COLO829 (cell line): ENCODE measurements at places on chromosomes 16 and 17.

DNA sequence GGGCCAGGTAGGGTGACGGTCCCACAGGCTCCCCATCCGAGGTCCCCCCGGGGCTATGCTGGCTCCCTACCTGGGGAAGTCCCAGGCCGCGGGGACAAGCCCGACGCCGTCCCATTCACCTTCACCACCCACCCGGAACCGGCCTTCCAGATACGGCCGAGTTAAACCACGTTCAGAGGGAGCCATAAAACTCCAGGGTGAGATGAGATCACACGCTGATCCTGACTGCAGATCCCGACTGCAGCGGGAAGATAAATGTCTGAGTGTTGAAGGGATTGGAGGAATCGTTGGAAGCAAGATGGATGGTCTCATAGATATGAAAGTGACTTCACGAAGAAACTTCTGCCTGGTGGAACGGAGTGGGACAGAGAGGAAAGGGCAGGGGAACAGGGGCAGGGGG, 13.6 kb upstream of the C1QTNF8 start:
- DNase-seq: no peak

- no peak for DNase-seq
Observed at GRCh38 chr17:56543280-56543679, 50.2 kb upstream of the NOG start.

GRCh38 chr17:1203111-1203966, 23.6 kb upstream of the ABR start:
- peak; percentile 83 for DNase-seq

- DNase-seq: no peak
Observed at GRCh38 chr16:15648135-15648730, 1.8 kb upstream of the NDE1 start.

DNA sequence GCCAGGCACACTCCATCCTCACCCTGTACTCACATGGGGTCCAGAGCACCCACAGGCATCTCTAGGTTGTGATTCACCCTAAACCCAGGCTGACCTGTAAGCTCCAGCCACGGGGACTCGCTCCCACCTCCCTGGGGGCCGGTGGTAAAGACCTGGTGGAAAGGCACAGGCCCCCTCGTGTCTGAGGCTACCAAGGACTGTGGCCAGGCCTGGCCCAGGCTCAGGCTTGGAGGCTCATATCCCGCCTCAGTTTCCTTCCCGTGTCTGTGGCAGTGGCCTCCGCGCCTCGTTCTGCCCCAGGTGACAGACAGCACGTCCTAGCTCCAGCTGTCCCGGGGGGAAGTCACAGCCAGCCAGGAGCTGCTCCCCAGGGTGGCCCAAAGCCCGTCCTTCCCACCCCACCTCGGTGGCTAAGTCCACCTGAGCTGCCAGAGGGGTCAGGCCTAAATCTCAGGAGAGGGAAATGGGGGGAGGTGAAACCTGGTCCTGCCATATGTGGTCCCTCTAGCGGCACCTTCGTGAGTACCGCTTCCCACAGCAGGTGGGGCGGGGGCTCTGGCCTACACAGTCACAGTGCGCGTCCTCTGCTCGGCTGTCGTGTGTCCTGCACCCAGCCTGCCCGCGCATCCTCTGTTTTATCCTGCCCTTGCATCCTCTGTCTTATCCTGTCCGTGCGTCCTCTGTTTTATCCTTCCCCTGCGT, 12.6 kb downstream of the CDH15 start:
- no peak for DNase-seq

DNA sequence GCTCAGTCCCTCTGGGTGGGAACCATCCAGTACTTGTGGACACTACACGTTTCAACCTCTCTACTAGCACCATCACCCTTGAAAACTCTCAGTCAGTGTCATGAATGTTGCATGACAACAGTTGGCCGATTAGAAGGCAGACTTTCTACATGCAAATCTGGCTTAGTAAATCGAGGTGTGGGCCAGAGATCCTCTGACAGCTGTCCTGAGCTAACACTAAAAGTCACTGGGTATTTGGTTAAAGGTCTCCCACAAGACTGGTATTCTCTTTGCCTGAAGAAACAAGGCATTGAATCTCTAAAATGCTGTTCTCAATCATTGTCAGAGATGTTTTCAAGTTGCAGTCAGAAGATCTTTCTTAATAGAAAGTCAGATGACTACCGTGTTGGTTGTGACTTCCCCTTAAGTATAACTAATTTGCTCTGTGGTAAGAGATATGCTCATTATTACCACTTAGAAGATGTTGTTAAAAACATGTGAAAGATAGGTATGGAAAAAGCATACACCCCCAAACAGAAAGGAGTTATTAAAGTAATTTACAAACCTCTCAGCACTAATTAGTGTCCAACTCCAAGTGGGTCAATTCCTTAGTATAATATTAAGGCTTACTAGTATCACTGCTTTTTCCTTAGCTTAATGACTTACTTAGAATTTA, 62.3 kb downstream of the WNT3 start:
- no peak for DNase-seq

DNA sequence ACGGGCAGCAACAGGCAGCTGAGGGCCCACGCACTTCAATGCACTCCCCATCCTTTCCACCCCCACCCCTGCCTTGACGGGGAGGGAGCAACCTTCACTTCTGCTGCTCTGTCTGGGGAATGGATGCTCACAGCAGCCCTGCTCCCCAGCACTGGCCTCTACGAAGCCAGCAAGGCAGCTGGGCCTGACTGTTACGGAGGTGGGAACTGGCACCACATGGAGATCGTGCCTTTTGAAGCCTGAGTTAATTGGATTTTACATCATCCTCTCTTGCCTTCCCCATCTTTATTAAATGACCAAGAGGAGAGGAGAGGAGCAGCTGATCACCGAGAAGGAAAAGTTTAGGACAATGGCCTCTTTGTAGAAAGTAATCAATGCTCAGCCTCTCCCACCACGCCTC, 187.0 kb upstream of the RPL38 start:
- DNase-seq: peak; percentile 27

- DNase-seq: no peak
Observed at GRCh38 chr16:48180868-48181480, 25.2 kb upstream of the ABCC12 start.

DNA sequence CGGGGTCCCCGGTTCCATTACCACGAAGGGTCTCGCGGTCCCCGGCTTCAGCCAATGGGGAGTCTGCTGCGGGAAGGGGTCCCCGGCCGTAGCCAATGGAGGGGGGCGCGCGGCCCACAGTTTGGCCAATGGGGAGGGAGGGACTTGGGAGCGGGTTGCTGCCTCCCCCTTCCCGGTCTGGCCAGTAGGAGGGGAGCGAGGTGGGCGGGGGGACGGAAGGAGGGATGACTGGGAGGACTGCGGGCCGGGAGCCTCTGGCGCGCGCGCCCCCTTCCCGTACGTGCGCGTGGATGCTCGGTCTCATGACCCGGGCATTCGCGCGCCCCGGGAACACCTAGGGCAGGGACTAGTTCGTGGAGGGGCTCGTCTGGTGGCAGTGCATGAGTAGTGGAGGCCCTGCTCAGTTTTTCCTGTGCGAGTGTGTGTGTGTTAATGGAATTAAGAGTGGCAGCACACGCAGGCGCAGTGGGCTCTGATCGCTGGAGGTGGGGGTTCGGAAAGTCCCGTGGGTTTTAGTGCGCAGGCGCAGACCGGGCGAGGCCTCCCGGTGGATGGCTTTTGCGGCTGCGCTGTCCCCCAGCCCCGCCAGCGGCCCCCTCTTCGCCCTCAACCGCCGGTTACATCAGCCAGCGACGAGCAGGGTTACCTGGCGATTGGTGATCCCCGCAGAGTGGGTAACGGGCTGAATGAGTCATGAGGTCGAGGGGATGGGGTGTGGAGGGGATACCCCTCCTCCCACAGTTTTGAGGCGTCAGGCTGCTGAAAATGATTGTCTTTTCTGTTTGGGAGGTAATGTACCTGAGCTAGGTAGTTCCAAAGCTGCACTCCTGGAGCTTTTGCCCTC, 1.3 kb downstream of the ATXN2L start:
- peak; percentile 92 for DNase-seq

GRCh38 chr17:59631276-59631675, 11.6 kb downstream of the CLTC start:
- no peak for DNase-seq

DNA sequence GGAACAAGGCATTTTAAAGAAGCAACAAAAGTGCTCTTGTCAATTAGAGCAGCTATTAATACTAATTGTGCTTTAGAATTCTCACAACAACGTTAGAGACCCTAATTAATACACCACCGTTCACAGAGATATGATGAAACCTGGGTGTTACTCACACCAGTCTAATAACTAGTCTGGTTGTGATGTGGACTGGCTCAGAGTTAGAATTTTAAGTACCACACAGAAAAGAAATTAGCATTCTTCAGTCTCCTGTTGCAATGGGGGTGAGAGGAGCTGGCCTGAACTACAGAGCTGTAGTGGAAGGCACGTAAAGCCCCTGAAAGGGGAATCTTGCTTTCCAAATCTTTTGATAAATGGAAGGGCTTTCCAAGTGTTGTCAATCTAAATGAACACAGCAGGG, 240.8 kb upstream of the TOX3 start:
- DNase-seq: no peak

DNA sequence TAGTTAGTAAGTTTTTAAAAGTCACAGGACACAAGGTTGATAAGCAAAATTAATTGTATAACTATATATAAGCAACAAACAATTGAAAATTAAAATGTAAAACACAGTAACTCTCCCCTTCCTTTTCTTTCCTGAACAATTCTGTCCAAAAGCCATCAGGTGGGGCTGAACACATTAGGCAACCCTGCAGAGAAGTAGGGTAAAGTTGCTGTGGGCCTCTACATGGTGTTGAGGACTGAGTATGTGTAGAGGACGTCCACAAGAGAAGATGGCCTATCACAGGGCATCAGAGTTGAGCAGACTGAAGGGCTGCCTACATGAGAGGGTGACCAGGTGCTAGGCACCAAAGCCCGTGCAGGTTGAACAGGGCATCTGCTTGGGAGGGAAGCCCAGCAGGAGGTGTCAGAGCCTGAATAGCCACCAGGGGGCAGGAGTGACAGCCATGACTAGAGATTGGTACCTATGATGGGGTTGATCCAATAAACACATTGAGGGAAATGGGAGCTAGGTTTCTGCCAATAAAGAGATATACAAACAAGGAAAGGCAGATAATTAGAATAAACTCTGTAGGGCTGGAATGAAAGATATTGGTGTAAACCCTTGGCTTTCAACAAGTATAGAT, 415.1 kb downstream of the NPIPA8 start:
- DNase-seq: peak; percentile 19

DNA sequence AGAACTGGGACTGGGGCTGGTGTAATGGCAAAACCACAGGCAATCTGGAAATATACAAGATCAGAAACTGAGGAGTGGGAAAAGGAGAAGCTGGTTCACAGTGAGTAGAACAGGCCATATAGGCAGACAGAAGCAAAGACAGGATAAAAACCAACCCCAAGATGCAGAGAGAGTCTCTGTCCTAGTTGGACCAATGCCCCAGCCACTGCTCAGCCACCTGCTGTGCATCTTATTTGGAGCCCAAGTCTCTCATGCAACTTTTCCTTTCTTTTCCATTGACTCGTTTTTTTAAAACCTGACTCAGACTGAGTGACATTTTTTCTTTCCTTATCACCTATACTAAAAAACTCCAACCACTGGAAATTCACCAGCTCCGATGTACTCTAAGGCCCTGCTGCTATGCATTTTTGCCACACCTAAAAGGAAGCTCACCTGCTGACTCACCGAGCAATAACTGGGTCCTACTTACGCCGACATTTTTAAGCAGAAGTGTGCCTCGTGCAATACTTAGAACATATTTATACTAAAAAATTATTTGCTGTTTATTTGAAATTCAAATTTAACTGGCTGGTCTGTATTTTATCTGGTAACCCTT, 100.8 kb upstream of the XYLT1 start:
- DNase-seq: no peak

DNA sequence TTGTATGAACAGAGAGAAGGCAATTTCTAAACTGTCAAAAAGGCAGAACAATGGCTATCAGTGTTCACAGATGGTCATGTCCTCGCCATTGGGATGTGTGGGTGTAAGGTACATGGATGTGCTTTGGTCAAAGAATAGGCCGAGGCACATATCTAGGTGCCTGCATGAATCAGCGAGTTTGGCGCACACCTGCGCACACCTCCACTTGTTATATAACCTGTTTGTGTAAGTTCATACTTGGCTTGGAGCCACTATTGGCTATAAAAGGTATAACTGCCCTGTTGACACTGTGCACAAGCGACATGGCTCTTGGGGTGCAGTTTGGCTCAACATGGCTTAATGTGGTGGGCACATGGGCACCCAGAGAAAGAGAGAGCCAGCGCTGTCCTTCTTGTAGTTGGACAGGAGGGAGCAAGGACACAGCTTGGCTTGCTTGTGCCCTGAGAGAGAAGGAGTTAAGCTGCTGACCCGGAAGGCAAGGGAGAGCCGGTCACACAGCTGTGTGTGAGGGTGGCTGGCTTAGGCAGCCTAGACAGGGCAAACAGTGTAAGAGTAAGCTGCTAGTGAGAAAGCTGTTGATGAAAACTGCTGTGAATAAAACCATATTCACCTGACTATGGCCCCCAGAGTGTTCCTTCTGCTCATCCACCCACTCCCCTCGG, 499.1 kb downstream of the KCNJ2 start:
- DNase-seq: no peak

GRCh38 chr17:42184713-42185620, at the start of gene HCRT:
TSS of gene HCRT (minus strand) at chr17:42185452. CDS start at chr17:42185365, 87 bp downstream.
- no peak for DNase-seq

GRCh38 chr17:79090443-79091225, 16.0 kb downstream of the ENGASE start:
- no peak for DNase-seq

DNA sequence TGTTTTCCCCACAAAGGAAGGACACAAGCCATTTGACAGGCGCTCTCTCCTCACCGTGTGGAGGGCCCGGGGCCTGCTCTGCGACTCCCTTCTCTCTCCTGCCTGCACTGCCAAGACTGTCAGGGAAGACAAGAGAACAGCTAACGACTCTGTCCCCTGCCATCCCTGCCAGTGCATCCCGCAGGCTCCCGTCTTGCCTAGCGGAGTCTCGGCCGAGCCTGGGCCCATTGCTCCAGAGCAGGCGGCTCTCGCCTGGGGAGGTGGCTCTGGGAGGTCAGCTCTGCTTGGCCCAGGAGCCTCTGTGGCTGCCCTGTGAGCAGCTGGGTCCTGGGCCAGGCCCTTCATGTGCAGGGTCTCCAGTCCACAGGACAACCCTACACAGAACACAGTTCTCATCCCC, 53.0 kb downstream of the WNT3 start:
- no peak for DNase-seq

DNA sequence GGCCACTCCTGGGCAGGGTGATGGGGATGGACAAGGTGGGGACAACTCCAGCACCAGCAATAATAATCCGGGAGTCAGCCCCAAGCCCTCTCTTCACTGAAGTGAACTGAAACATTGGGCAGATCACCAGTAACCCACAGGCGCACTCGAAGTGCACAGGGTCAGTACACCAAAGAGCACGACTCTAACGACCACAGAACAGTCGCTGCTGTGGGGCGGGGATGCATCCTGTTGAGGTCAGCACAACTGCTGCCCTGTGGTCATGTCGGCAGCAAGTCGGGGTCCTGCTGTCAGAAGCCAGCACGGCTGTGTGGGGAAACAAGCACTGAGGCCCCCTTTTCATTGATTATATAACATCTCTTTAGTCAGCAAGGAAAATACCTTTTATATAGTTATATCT, 14.6 kb downstream of the DNASE1 start:
- DNase-seq: no peak

GRCh38 chr17:77841742-77842527, 116.6 kb upstream of the TNRC6C start:
- DNase-seq: no peak
